MCF 10A (cell line): ENCODE measurements at places on chromosomes 6 and 20. TPM values are rescaled to one million over a fixed set of nuclear protein-coding genes. Genes with fewer than 3 reads are reported as not detected.

EBF4 gene
- total RNA-seq: not detected in 2 replicates

DNA sequence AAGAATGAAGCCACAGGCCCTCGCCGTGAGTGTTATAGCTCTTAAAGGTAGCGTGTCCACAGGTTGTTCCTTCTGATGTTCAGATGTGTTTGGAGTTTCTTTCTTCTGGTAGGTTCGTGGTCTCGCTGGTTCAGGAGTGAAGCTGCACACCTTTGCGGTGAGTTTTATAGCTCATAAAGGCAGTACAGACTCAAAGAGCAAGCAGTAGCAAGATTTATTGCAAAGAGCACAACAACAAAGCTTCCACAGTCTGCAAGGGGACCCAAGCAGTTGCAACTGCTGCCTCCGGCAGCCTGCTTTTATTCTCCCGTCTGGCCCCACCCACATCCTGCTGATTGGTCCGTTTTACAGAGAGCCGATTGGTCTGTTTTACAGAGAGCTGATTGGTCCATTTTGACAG lies 5.2 kb downstream of the HIVEP1 start:
- DNase-seq: no peak
- no peak overlapping the region for H3K4me3 ChIP-seq
- H3K4me1 ChIP-seq: no peaks in the 10 kb centered on the region

PNLDC1 gene
- not detected in 2 replicates for total RNA-seq

- no peaks in the 10 kb centered on the region for H3K27me3 ChIP-seq
- no peaks in the 10 kb centered on the region for H3K36me3 ChIP-seq
- H3K4me3 ChIP-seq: no peak overlapping the region
- H3K27ac ChIP-seq: no peak overlapping the region
- H3K4me1 ChIP-seq: peaks cover 23% of the 10 kb centered on the region
These were observed 45.6 kb upstream of the ESR1 start for GRCh38 chr6:151761851-151762250.

OR2B6 gene
- total RNA-seq: not detected in 2 replicates

LCA5 gene
- total RNA-seq: 4.5 TPM in 2 replicates

LHFPL5 gene
- total RNA-seq: not detected in 2 replicates

ARFRP1 gene
- total RNA-seq: 60.1 and 65.4 TPM in 2 replicates

- DNase-seq: peak; percentile 32
- H3K27ac ChIP-seq: no peak overlapping the region
- peaks cover 12% of the 10 kb centered on the region for H3K4me1 ChIP-seq
- no peaks in the 10 kb centered on the region for H3K36me3 ChIP-seq
- H3K27me3 ChIP-seq: peaks cover 12% of the 10 kb centered on the region
- H3K4me3 ChIP-seq: no peak overlapping the region
These were observed 203.1 kb downstream of the UBE3D start for GRCh38 chr6:82862543-82862942.

PLAGL2 gene
- 18.4 and 18.6 TPM in 2 replicates for total RNA-seq

GRCh38 chr20:59018817-59019216 lies 412 bp upstream of the TUBB1 start:
- H3K4me1 ChIP-seq: peaks cover 29% of the 10 kb centered on the region
- H3K4me3 ChIP-seq: no peak overlapping the region
- H3K27me3 ChIP-seq: no peaks in the 10 kb centered on the region

DNA sequence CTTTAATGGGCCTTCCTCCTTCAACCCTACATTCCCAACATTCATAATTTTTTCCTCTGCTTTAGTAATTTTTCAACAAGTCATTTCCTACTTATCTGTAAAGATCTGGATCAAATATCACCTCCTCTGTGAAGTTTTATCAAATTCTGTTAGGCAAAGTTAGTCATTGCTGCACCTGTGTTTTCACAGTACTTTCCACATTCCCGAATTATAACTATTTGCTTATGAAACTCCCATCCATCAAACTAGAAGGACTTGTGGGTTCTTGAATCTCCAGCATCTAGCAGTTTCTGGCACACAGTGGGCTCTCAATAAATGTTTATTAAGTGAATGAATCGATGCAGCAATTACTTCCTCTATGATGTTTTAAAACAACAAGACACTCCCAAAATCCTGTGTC lies 257.6 kb downstream of the HDGFL1 start:
- no peaks in the 10 kb centered on the region for H3K36me3 ChIP-seq
- no peak overlapping the region for H3K27ac ChIP-seq
- H3K4me3 ChIP-seq: no peak overlapping the region
- no peaks in the 10 kb centered on the region for H3K27me3 ChIP-seq
- H3K4me1 ChIP-seq: peaks cover 22% of the 10 kb centered on the region
- no peak for DNase-seq
